ENCODE measurements at places on chromosomes 11 and 22.

- no peak for DNase-seq
Observed at GRCh38 chr11:88491674-88492073, 154.1 kb upstream of the CTSC start.

GRCh38 chr11:63573881-63574855 is 11.0 kb upstream of the PLAAT2 start:
- DNase-seq, result no peak

- DNase-seq, result no peak
Observed at GRCh38 chr11:46666516-46666915, 33.9 kb downstream of the ARHGAP1 start.

DNA sequence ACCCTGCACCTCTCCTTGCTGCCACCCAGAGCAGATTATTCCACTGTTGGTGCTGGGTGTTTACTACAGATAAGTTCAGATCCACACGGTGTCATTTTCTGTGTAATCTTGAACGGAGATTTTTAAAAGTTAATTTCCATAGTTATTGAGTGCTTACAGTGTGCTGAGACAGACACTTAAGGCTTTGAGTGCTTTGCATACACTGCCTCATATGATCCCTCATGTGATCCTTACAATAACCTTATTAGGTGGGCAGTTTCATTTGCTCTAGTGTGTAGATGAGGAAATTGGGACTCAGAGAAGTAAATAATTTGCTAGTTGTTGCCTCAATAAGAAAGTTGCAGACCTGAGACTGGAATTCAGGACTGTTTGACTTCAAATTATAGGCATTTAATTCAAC is 32.3 kb upstream of the ME3 start:
- DNase-seq, result no peak

DNA sequence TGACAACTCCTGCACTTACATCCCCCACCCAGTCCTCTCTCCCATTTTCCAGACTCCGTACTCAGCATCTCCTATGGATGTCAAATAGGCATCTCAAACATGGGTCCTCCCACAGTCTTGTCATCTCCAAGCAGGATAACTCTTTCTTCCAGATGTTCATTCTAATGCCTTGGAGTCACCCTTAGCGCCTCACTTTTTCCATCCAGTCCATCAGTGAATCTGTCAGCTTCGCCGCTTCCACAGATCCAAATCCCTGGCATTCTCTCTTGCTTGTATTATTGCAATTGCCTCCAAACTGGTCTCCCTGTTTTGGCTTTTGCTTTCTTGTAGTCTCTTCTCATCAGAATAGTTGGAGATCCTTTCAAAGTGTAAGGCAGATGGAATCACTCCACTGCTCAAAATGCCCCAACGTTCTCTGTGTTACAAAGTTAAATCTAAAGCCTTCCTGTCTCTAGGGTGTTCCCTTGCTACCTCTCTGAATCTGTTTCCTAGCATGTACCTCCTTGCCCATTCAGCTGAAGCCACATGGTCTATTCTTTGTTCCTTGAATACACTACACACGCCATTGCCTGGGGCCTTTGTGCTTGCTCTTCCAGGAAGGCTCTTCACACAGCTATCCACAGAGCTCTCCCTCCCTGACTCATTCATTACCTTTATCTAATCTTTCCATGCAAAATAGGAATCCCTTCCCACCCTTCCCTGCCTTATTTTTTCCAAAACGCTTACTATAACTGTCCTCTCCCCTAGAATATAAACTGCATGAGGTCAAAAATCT is 64.8 kb downstream of the UBASH3B start:
- DNase-seq, result no peak

DNA sequence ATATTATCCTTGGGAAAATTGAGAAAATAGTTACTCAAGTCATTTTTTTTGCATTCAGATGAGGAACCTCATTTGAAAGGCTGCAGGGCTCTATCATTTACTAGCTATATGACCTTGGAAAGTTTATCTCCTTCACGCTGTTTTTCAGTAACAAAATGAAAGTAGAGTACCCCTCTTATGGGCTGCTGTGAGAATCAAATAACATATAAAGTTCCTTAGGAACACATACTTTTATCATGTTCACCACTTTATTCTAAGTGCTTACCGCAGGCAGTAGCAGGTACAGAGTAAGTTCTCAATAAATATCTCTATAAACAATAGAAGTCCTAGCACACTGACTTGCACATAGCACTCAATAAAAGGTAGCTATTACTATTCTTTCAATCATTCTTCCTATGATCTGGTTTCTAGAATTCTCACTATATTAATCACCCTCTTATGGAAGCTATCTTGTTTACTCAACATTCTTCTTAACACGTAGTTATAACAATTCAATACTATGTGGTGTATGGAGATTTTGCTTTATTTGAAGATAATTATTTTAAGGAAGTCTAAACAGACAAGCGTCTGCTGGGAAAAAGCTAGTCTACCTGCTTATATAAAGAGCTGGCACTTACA is 1.9 kb downstream of the C11orf71 start:
- DNase-seq, result no peak

DNA sequence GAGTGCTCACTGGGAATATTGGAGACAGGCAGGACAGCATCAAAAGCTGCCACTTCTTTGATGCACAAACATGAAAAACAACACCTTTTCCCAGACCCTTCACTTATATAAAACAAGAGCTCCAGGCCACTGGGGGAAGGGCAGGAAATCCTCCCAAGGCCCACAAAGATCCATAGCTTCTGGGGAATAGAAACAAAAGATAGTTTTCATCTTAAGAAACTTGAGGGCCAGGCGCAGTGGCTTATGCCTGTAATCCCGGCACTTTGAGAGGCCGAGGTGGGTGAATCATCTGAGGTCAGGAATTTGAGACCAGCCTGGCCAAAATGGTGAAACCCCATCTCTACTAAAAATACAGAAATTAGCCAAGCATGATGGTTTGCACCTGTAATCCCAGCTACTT is 15.3 kb downstream of the RTL6 start:
- no peak for DNase-seq

DNA sequence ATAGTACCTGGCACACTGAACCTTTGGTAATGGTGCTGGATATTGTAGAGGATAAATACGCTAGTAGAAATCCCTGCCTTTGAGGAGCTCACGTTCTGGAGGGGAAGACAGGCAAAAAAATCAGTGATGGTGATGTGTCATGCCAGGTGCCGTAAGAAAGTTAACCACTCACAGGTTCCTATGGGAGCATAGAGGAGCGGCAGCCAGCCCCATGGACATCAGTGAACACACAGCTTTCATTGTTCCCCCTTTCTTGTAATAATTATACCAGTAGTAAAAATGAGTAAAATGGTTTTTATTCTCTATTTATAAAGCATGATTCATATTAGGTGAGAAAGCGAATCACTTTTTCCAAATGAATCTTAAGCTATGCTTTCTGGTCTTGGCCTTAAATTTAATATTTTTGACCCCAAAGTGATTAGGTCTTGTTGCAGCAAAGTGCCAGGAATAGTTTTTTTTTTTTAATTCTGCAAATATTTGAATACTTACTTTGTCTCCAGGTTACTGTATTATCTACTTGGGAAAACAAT is 57.9 kb downstream of the UVRAG start:
- DNase-seq, result no peak

GRCh38 chr11:100629671-100630070 is 57.4 kb upstream of the ARHGAP42 start:
- DNase-seq, result no peak

DNA sequence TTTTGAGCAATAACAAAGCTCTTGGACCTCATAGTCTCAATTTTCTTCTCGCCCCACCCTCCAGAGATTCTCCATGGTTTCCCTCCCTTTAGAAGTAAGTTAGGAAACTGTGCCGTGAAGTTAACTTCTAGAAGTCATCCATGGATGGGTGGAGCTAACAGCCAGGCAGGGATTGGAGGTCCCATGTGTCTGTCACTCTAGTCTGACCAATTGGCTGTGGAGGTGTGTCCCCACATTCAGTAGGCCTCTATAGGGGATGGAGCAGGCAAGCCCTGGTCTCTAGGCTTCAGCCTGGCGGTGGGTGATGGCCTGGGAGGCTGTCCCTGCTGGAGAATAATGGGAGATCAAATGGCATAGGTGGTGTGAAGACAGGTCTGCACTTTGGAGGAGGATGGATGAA is 50.7 kb downstream of the TP53I11 start:
- no peak for DNase-seq

DNA sequence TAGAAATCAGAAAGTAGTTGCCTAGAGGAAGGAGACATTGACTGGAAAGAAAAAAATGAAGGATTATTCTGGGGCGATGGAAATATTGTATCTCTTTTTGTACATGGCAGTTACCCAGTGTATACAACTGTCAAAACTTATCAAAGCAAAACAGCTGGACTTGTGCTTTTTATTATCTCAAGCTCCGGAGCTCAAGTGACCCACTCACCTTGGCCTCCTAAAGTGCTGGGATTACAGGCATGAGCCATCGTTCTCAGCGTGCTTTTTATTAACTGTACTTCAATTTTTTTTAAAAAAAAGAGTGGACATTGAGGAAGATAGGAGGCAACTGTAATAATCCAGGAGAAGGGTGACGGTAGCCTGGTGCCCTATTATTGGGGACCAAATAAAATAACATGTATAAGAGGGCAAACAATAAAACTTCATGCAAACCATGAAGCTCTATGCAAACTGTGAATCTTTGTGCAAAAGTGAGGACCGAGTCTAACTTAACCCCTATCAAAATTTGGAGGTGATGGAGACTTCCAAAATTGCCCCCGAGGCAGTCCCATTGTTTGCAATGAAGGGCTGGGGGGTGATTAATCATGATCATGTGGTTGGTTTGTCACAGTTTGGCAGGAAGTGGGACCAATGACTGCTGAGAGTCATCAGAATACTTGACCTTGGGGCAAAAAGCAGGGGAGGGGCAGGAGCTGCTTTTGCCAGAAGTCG is 23.5 kb downstream of the FZD4 start:
- no peak for DNase-seq

DNA sequence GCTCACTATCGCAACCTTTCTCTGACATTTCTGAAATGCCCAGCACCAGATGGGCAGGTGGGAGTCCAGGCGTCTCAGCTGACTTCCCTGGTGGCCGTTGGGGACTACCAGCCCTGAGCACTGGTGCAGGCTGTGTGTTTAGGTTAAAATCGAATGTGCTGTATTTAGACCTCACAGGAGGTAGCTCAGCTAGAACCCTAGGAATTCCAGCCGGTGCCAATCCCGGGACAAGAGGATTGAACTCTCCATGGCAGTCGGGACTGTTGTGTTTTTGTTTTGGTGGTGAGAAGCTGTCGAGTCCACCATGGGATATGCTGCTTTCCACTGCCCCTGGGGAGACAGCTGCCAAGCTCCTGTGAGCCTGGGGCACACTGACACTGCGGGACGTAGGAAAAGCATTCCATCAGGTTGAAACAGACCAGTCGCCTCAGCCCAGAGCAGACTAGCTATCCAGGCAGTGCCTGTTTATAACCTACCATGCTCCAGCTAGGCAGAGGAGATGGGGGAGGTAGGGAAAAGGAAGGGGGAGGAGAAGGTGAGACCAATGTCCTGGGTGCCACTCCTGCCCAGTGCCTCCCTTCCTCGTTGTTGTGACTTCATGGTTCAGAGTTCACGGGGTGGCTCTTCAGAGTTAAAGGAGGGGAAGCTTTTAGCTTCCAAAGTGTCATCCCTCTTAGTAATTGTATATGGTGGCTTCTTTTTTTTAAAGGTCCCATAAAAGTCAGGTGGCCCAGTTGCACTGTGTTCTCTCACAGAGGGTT is 53.0 kb downstream of the MICAL2 start:
- DNase-seq, result no peak

GRCh38 chr22:46592390-46592872 is 27.8 kb upstream of the GRAMD4 start:
- DNase-seq, result no peak

GRCh38 chr22:45638197-45638596 is 33.4 kb upstream of the ATXN10 start:
- no peak for DNase-seq

GRCh38 chr22:46476547-46476941 is 60.9 kb downstream of the CELSR1 start:
- DNase-seq, result no peak

GRCh38 chr22:50439314-50439870 is 35.4 kb downstream of the SBF1 start:
- DNase-seq, result no peak

DNA sequence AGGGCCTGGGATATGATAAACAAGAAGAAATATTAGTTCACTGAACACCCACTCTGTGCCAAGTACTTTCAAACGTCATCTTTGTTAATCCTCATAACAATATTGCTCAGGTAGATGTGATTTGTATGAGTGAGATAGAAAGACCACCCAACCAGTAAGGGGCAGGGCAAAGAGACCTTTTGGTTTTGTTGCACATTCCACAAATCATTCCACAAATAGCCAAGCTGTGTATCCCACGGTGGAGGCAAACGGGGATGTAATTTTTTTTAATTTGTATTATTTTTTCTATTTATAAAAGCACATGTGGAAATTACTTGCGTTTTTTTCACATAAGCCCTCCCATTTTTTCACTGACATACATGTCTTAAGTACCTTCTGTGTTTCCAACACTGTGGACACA is 29.0 kb downstream of the LAYN start:
- DNase-seq, result no peak

- DNase-seq, result no peak
Observed at GRCh38 chr11:30749268-30749667, 163.1 kb upstream of the MPPED2 start.

- DNase-seq, result no peak
Observed at GRCh38 chr22:25650833-25651232, 86.4 kb downstream of the GRK3 start.

DNA sequence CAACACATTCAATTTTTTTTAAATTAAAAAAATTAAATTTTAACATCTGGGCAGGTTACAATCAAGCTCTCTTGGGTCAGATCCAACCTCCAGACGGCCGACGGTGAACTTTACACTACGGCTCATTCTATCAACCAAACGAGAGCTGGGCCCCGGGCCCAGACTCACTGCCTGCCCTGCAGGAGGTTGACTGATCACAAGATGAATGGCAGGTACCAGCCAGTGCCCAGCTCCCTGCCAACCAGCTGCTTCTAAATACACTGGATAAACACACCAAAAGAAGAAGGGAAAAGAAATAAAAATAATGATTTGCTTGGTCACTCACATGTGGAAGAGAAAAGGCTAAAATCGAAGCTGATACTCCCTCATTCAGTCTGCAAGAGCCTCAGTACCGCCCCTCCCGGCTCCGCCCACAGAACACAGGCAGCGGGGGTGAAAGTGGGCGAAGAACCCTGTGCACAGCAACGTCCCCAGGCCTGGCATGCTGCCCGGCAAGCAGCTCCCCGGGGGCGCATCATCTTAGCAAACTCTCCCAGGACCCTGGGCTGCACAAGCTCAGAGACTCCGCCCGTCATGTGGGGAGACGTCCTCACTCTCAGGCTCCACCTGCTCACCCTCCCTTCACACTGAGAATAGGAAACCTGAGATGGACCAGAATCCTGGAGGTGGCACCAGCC is 303.4 kb downstream of the SHANK2 start:
- no peak for DNase-seq

DNA sequence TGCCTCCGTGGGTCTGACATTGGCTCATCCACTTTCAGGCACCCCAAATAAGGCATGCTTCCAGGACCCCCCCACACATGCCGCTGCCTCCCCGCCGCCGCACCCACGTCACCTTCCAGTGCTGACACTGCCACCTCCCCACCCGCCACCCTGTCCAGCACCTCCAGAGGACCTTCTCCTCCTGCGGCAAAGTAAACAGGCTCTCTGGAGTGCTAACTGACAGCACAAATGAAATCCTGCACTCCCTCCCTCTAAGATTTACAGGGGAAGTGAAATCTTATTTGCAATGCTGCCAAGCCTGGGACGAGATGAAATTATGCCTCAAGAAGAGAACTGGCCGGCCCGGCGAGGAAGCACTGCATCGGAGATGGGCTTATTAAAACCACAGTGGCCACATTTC is 35.3 kb downstream of the MACROD1 start:
- no peak for DNase-seq

Data from D721Med (cell line).